ENCODE measurements at places on chromosomes 13 and 19.

DNA sequence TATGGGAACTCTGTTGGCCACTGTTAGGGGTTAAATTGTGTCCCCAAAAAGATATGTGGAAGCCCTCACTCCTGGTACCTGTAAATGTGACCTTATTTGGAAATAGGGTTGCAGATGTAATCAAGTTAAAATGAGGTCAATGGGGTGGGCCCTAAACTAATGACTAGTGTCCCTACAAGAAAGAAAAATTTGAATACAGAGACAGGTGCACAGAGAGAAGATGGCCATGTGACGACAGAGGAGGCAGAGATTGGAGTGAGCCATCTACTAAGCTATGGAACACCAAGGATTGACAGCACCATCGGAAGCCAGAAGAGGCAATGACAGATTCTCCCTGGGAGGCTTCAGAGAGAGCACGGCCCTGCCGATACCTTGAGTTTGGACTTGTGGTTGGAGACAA is 16.5 kb downstream of the POU2F2 start:
- no peak for DNase-seq

DNA sequence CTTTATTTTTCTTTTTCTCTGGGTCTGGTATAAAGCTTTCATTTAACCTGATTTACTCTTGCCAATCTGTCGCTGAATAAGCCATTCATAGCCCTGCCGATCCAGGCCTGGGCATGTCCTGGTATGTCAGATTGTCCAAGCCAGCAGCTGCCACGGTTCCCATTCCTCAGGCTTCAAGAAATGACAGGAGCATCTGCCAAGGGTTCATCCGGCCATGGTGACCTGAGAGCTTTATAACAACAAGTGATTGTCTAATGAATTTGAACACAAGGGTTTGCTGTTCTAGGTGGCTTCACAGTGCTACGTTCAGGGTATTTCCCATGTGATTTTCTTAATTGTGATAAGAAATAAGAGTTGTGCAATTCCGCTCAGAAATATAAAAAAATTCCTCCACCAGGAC is 20.0 kb downstream of the PNMA8A start:
- no peak for DNase-seq

GRCh38 chr13:38979891-38980749 is 10.5 kb downstream of the STOML3 start:
- no peak for DNase-seq

- no peak for DNase-seq
These were observed 214.6 kb downstream of the OXGR1 start for GRCh38 chr13:96779691-96780090.

DNA sequence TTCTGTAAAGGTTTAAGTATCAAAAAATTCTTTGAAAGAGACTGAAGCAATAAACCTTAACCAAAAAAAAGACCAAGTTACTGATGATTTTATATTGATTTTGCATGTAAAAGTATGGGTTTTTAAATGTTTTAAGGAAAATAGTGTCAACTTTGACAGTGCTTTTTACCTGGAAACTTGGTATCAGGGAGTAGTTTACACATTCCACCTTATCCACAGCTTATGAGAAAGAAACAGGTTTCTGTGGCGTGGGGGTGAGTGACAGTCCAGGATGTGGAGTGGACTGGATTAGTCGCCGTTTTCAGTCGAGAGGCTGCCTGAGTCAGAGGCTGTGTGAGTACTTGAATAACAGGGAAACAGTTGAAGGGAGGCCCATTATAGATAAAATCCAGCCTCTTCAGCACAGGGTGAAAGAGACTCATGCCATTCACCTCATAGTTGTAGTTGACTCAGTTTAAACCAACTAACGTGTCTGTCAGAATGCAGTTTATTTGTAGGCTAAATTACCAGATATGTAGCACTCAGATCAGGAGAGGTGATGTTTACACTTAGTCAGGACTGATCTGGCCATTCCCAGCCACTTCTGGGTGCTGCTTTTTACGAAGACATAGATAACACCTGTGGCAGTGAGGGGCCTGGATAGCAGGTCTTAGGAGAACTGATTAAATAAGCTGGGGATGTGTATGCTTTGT is 595 bp upstream of the GPR183 start:
- peak; percentile 60 for DNase-seq

DNA sequence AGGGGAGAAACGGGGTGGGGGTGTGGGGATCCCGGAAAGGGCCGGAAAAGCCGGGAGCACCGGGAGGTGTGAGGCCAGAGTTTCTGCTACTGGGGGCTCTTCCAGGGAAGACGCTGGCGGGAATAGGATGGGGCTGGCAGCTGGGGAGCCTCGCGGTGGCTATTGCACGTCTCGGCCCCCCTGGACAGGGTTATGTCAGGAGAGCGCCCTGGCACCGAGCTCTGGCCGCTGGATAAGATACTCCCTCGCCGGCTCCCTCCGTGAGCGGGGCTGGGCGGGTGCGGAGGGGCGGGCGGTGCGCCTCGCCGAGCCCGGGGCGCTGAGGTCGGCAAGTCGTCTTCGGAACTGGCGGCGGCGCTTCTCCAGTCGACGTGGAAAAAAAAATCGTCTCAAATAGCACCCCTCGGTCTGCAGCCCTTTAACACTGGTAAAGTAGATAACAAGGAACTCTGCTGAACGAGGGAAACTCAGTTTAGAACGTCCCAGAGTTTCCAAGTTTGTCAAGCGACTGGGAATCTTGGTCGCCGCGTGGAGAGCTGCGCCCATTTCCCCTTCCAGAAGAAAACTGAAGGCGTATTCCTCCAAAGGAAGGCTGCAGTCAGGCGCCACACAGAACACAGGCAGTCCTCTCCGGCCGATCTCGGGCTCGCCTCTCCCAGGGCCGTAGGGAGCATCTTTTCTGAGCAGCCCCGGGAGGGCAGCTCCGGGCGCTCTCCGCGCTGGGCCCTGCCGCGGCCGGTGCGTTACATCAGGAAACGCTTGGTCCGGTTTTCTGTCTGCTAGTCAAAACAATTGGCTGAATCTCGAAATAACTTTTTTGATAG is 115.1 kb downstream of the KCNRG start:
- peak; percentile 26 for DNase-seq

GRCh38 chr19:2495651-2496316 is 19.9 kb downstream of the GADD45B start:
- DNase-seq: no peak

GRCh38 chr13:27130979-27131623 is 40.5 kb downstream of the USP12 start:
- peak; percentile 80 for DNase-seq

DNA sequence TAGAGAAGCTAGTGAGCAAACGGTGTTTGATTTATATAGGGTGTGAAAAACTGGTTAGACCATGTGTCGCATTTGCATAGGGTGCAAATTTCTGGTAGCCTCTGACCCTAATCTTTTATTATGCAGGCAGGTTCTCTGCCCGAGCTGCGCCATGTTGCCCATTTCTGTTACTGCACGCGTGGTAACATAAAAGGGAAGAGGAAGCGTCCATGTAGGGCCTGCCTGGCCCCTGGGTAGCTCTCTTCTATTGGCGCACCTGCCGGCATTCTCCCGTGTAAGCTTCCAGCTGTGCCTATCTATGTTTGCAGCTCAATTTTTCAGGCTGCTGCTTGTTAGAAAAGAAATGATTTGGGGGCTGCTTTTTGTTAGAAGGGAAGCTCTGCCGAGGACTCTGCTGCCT is 14.0 kb upstream of the CD70 start:
- no peak for DNase-seq

GRCh38 chr13:66509175-66509574 is 721.0 kb downstream of the PCDH9 start:
- DNase-seq: no peak

DNA sequence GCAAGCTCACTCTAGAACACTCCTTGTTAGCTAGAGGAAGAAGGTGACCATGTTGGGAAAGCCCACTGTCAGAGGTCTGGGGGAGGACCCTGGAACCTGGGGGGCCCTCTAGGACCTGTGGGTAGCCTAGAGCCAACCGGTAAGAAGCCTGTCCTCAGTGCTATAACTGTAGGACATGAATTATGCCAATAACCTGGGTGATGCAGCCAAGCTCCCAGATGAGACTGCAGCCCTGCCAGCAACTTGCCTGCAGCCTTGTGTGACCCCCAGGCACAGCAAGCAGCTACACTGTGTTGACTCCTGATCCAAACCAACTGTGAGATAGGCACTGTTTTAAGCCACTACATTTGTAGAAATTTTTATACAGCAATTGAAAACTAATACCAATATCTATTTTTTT is 122.3 kb downstream of the MIPEP start:
- no peak for DNase-seq
